ENCODE measurements at places on chromosomes 11 and 22. TPM values are rescaled to one million over a fixed set of nuclear protein-coding genes. Genes with fewer than 3 reads are reported as not detected.

The CTSF gene
- total RNA-seq = 17.1 TPM

The MPPED2 gene
- 2.5 TPM for total RNA-seq

The TMPRSS5 gene
- total RNA-seq = 1.1 TPM

The CALCA gene
- not detected for total RNA-seq

The ATL3 gene
- total RNA-seq = 41.6 TPM

The SUSD2 gene
- total RNA-seq = 1.5 TPM

The SMTNL1 gene
- total RNA-seq = not detected

The BRSK2 gene
- 0.11 TPM for total RNA-seq

The CBL gene
- total RNA-seq = 29.0 TPM

The NPAS4 gene
- total RNA-seq = not detected

The SMC1B gene
- 0.07 TPM for total RNA-seq

The SLC25A18 gene
- total RNA-seq = not detected

The OR52I1 gene
- not detected for total RNA-seq

The MS4A3 gene
- total RNA-seq = not detected

The OR10A2 gene
- total RNA-seq = 0.05 TPM

The EMID1 gene
- 1.3 TPM for total RNA-seq

The C11orf16 gene
- not detected for total RNA-seq

The NTM gene
- not detected for total RNA-seq

The SYCE3 gene
- total RNA-seq = not detected

The MS4A14 gene
- 0.80 TPM for total RNA-seq

The CBX7 gene
- 49.6 TPM for total RNA-seq

The RAG1 gene
- 2.1 TPM for total RNA-seq

The RASGRP2 gene
- 394 TPM for total RNA-seq

The C1QTNF6 gene
- 10.3 TPM for total RNA-seq

The INPP5J gene
- total RNA-seq = not detected
